ENCODE measurements at places on chromosomes 2 and 18.

DNA sequence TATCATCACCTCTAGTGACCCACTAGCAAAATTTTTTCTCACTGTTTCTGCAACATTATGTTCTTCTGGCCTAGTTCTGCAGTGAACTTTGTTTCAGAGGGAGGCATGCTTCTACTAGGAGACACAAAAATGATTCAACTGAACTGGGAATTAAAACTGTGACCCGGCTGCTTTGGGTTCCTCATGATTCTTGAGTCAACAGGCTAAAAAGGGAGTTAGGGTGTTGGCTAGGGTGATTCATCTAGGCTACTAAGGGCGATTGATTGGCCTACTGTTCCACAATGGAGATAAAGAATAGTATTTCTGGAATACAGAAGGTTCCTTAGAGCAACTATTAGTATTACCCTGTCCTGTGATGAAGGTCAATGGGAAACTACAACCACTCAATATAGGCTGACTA is 179.5 kb downstream of the PPP1R1C start:
- DNase-seq, result no peak

GRCh38 chr2:239222706-239223309 is 178.0 kb downstream of the HDAC4 start:
- no peak for DNase-seq

DNA sequence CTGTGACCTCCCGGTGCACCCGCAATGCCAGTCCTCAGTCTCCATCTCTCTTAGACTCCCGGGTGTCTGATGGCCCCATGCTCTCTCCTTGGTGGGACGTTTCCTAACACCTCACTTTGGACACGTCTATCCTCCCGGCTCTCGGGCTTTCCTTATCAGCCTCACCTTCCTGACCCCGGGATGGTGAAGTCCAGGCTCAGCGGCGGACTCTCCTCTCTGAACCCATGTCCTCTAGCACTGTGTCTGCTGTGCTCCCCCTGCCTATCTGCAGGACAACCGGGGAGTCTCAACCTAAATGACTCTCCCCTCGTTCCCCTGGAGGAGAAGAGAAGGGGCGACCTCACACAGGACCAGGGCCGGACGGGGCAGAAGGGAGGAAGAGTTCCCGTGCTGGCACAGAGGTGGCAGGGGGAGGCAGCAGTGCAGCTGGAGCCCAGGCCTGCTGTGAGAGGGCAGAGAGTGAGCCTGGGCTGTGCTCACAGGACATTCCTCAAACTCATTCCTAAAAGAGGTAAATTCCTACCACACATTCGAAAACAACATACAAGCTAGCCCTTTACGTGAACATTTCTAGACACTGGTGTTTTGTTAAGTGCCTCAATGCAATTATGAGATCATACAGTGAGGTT is 41.9 kb downstream of the MBP start:
- DNase-seq, result no peak

GRCh38 chr2:173652767-173653431 is 298.2 kb downstream of the CDCA7 start:
- no peak for DNase-seq
